ENCODE measurements at places on chromosomes 3 and 15.

DNA sequence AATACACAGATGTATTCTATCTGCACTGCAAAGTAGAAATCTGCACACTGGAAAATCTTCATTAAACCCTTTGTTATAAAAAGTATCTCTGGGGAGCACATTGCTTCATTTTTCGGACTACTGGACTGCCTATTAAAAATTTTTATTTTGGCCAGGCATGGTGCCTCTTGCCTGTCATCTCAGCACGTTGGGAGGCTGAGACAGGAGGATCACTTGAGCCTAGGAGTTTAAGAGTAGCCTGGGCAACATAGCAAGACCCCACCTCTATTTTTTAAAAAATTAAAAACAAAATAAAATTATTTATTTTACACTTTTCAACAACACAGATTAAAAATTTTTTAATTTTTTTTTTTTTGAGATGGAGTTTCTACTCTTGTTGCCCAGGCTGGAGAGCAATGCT lies 6.0 kb downstream of the SERP1 start:
- DNase-seq, result no peak

DNA sequence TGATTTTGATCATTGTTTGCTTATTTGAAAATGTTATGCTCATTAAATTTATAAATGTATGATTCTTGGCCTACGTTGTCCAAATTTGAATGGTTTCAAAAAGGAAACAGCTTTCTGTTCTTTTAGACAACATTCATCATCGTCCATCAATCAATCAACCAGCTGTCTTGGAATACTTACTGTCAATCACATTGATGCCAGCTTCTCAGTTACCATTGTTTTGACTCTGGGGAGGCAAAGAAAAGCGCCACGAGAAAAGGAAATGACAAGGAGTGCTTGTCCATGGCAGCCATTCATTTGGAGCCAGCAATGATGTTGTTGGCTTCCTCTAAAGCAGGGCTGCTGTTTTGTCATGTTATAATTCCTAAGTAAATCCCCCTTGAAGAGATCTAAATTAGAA lies 62.2 kb upstream of the TP63 start:
- no peak for DNase-seq

GRCh38 chr3:105483476-105483875 lies 116.8 kb downstream of the ALCAM start:
- DNase-seq, result no peak

DNA sequence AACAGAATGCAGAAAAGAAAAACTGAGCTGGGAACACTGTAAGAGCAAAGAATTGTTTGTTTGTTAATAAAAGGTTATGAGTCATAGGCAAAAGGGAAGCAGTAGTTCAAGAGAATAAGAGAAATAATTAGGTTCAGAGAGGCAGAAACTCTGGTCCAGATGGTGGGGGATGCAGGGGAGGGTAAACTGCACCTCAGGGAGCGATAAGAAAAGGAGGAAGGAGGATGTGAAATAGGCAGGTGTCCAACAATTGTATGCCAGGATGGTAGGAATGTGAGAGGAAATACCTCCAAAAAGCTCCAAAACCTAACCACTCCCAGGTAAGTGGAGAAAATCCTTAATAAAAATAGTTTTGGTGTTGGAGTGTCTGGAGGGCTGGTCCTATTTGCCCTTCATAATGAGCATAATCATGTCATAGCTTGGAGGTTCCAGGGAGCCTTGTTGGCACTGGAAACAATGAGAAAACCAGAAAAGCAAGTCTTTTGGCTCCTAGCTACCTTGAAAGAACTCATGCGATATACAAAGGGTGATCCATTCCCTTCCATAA lies 405.4 kb upstream of the TBL1XR1 start:
- no peak for DNase-seq

- DNase-seq, result no peak
Observed at GRCh38 chr3:94935738-94936580, 873.1 kb downstream of the NSUN3 start.

GRCh38 chr3:119644481-119644880 lies 15.9 kb downstream of the POPDC2 start:
- DNase-seq, result no peak

GRCh38 chr15:61216519-61216918 lies 12.6 kb downstream of the RORA start:
- DNase-seq, result no peak

DNA sequence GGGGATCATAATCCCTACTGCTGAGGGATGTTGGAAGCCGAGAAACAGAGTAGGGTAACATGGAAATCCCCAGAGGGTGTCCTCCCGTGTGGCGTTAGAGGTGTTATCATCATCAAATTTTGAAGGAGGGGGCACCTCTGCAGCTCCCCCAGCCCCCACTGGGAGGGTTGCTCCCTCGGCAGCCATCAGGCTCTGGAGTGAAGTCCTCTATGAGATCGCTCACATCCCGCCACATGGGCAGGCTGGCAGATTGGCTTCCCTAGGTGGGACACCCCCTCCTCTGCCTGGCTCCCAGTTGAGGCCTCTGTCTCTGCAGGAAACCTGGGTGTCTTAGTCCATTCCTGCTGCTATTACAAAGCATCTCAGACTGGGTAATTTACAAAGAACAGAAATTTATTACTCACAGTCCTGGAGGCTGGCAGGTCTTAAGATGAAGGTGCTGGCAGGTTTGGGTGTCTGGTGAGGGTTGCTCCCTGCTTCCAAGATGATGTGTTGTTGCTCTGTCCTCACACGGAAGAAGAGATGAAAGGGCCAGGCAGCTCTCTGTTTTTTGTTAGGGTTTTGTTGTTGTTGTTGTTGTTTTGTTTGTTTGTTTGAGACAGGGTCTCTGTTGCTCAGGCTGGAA lies 120.5 kb downstream of the NUP210 start:
- no peak for DNase-seq

DNA sequence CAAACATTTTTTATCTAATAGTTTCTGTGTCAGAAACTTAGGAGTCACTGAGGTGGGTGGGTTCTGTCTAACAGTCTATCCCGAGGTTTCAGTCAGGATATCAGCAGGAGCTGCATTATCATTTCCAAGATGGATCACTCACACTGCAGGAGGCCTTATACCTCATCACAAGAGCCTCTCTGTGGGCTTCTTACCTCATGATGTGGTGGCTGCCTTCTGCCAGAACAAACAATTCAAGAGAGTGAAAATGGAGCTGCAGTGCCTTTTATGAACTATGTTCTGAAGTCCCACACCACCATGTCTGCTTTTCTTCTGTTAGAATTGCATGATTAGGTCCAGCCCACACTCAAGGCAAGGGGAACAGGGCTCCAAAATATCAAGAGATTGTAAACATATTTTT lies 27.9 kb downstream of the RFX7 start:
- no peak for DNase-seq

GRCh38 chr3:182179631-182180030 lies 467.9 kb downstream of the SOX2 start:
- no peak for DNase-seq

- DNase-seq, result no peak
Observed at GRCh38 chr3:13031621-13032020, 41.6 kb downstream of the IQSEC1 start.
